ENCODE measurements at places on chromosomes 1 and 21.

DNA sequence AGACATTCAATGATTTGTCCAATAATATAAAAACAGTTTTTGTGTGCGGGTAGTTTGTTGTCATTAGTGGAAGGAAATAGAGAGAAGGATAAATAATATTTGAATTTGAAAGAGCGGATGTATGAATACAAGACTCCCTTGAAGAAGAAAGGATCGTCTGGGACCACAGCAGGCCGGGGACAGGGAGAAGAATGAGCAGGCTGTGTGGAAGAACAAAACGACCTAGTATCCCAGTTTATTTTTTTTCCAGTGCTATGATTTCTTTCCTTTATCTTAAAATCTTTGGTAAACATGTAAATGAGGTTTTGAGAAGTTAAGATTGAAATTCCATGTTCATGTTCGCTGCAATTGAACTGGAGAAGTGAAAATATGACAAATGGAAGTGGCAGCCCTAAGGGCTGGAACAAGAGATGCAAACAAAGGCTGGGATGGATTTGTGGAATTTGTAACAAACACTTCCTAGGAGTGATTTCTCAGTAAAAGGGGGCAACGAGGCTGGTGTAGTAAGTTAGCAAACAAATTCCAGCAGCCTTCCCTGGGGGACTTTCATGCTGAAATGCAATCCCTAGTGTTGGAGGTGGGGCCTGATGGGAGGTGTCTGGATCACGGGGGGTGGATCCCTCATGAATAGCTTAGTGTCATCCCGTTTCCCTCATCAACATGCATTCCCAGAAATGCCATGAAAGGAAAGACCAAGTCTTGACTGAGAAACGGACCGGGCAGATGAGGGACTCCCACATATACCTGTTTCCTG lies 10.2 kb upstream of the IFI16 start:
- no peak for DNase-seq

DNA sequence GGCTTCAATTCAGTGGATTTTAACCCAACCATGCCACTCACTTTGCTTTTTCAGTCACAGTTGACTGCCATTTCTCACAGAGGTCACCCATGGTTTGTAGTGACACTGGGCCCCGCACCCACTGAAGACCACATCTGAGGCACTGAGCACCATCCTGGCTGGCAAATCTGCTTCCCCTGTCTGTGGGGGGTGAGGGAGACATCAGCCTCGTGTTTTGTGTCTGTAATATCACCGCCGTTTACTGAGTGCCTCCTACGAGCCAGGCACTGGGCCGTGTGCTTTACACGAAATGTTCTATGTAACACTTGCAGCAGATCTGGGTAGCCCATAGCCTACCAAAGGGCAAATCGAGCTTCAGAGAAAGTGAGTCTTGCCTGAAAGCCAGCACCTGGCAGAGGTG lies 161.8 kb downstream of the PGBD5 start:
- DNase-seq = no peak

- no peak for DNase-seq
Measured at GRCh38 chr1:172960454-172961208, 90.1 kb downstream of the TNFSF18 start.

DNA sequence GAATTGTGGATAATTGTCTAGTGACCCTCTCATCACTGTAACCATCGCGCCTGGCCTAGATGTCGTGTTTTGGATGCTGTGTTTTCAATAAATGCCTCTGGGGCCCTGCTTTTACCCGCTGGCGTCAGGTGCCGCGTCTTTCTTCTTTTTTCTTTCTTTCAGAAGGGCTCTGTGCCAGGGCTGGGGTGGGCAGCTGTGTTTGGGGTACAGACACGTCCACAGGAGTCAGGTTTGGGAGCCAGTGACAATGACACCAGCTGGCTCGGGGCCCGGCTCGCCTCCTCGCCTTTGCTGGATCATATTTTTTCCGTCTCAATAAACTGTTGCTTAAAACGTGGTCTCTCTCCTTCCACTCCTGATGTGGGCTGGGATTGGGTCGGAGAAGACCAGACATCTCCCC lies 16.1 kb downstream of the TMEM201 start:
- DNase-seq = no peak

DNA sequence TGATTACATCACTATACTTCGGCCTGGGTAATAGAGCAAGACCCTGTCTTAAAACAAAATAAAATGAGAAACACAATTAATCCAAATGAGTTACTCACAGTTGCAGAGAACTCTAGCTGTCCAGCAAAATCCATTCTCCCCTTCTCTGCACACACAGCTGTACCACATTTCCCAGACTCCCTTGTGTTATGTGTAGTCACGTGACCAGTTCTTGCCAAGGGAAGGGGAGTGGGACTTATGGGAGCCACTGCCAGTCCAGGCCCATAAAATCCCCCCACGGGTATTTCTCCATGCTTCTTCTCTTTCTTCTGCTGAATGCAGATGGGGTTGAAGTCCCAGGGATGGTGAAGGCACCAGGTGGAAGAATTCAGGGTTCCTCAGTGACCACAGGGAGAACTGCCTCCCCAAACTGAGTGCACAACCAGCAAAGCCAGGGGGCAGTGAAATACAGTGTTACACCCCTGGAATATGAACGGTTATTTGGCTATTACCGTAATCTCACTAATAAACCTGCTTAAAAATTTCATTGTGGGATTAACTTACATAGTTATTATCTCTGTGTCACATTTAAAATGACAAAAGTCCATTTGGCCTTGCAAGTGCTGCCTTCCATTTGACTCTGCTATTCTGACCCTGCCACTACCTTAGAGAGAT lies 85.6 kb upstream of the FMN2 start:
- DNase-seq = no peak

DNA sequence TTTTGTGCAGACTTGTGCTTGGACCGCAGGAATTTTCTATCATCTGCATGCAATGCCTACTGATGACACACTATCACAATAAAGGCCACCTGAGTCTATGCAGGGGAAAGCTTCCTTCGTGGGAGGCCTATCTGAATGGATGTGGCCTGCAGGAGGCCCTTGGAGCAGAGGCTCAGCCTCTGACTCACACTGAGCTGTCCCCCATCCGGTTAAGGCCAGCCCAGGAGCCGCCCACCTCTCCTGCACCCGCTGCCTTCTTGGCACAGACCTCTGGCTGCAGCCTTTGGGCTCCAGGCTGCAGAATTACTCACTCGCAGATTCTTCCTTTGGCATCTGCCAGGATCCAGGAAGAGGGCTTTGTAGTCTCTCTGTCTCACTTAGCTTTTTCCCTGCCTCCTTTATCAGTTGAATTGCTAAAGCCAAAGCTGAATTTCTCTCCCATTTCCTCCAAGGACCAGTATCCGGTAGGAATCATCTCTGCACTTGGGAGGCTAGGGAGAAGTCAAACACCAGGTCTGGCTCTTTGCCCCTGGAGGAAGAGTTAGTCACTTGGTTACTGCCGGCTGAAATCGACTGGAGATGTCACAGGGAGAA lies 65.1 kb upstream of the JUN start:
- DNase-seq = no peak

DNA sequence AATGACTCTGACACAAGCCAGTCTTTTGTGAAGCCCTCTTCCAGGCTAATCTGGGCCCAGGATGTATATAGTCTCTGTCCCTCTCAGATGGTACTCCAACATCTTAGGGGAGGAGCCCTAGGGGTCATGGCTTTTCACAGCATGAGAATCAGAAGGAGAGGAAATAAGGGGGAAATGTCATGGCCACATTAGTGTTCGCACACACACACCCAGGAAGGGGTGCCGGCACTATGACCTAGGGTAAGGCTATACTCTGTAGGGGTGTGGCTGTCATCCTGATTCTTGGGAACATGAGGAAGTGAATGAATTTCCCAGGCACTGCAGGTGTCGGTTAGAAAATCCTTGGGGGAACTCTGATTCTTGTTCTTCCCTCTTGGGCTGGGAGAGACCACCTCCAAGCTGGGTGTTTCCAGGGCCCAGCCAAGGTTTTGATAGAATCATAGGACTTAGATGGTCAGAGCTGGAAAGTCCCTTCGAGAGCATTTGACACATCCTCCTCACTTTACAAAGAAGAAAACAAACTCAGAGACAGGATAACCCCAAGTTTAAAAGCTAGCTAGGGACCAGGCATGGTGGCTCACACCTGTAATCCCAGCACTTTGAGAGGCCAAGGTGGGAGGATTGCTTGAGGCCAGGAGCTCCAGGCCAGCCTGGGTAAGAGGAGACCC lies 22.0 kb downstream of the GFI1 start:
- no peak for DNase-seq

DNA sequence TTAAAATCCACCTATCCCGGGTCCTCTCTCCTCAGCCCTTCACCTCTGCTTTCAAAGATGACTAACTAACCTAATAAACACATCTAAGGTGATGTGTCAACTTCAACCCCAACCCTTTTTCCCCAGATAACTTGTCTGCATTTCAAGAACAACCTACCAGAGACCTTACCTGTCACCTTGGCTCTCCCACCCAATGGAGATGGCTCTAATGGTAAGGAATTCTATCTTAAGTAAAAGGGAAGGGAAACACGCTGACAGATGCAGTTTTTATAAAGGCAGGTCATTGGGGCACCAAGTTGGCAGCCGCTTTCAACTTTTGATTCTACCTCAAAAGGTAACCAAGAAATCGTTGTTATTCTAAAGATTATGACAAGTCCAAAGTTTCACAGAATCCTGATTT lies 37.6 kb downstream of the MRPL39 start:
- no peak for DNase-seq

DNA sequence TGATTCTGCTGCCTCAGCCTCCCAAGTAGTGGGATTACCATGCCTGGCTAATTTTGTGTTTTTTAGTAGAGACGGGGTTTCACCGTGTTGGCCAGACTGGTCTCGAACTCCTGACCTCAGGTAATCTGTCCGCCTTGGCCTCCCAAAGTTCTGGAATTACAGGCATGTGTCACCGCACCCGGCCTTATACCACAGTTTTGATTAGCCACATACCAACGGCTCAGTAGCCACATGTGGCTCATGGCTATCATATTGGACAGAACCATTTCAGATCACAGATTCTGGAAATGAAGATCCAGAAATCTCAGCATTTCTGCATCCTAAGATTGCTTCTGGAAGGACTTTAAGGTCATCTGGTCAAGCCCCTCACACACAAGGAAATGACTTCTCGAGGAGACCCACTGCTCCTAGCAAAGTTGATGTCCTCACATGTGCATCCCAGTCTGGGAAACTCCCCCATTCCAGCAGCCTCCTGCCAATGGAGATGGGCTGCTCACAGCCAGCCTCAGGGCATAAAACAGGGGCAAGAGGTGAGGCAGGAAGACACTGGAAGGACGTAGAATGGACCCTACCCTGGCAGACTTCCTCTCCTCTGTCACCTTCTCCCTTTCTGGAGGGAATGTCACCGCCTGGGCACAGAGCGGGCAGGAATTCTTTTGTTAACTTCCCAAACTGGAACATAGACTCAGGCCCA lies 17.5 kb upstream of the CITED4 start:
- DNase-seq = no peak

DNA sequence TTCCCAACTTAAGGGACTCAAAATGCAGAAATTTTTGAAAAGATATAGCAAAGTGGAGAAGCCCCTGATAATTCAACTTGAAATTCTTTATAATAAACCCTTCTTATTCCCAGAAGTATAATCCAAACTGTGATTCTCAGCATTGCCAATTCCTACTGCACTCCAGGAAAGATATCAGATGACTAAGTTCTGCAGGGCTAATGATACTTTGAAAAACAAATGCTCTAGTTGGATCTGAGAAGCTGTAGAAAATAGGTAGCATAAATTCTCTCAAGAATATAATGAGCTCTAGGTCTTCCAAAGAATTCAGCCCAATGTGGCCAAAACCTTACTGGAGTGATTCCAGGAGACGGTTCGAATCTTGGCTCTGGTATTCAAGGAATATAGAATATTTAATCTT lies 294.0 kb upstream of the PTBP2 start:
- DNase-seq = no peak

DNA sequence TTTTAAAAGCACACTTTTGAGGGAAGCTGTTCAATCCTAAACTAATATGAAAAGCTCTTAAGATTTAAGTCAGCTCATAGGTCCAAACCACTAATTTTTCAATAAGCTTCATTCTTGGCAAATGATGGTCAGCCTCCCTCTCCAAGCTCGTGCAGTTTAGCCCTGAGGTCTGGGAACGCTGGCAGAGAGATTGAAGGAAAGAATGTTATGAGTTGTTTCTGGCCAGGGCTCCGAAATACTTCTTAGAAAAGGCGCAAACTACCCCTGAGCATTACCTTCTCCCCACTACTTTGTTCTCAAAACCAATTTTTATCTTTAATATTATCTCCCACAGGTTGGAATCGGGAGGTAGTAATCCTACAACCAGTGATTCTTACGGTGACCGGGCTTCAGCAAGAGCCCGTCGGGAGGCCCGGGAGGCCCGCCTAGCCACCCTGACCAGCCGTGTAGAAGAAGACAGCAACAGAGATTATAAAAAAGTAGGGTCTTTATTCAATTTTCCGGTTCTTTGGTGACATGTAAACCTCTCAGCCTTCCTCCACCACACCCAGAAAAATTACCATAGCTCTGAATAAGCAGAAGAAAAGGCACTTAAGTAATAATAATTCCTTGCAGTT lies 147.7 kb downstream of the SYT2 start:
- DNase-seq = no peak

GRCh38 chr1:160741612-160742348 lies 2.7 kb downstream of the SLAMF7 start:
- no peak for DNase-seq

DNA sequence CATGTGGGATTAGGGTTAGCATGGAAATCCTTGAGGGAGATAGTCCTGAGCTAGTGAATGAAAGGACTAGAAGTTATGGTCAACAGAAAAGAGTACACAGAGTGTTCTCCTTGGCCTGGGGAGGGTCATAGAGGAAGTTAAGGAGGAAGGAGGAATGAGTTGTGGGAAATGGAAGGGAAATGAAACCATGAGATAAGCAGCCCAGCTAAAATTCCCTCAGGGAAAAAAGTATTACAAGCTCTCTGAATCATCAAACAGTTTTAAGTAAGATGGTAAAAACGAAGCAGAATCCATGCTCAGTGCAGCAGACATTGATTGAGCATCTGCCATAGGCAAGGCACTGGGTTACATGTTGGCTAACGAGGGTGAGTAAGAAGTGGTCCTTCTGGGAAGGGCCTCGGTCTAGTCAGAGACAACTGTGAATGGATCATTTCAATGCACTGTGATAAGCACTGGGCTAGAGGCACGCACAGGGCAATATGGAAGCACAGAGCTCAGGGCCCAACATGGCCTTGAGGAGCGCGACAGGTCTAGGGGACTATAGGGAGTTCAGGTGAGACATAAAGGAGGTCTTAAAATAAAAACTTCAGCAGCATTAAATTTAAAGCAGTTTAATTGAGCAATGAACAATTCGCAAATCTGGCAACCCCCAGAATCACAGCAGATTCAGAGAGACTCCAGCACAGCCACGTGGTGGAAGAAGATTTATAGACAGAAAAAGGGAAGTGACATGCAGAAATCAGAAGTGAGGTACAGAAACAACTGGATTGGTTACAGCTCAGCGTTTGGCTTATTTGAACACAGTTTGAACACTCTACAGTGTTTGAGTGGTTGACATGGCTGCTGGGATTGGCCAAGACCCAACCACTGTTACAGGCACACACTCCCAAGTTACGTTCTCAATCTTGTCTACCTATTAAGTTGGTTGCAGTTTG lies 219.5 kb downstream of the HLX start:
- DNase-seq = no peak
